ENCODE measurements at places on chromosomes 11 and 22.
A peak's percentile ranks its signal among the peaks of the same experiment; 100 is the strongest.

DNA sequence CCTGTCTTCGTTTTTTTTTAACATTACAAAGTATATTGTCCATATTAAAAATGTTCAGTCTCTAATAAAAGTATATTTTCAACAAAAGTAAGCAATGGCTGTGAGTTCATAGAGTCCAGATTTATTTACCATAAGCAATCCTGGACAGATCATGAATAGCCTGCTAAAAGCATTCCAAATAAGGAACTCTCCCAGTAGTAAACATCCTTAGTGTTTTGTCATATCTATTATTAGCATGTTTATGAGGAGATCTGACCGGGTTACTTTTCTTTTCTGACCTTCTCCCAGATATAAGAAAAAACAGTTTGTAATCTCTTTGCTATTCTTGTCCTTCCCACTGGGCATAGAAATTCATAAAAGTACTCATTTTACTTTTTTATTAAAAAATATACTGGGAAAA is 403.9 kb upstream of the ANO3 start:
- DNase-seq = no peak

DNA sequence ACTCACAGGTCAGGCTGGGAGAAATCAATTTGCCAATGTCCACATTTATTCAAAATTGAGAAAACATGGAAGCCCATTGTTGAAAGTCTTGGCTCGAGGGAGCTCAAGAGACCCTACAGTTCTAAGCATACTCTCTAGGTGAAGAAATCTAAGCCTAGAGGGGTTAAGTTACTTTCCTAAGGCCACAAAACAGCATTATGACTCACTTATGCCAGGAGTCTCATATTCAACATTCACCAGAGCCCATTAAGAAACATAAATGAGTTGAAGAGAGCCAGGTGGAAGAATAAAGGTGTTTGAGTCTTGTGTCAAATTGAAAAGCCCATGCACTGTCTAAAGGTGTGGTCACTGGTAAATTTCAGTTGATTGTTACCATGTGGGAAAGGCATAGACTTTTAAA is 108.1 kb downstream of the INSC start:
- no peak for DNase-seq

GRCh38 chr11:100825626-100826025 is 138.5 kb downstream of the ARHGAP42 start:
- peak; percentile 19 for DNase-seq

DNA sequence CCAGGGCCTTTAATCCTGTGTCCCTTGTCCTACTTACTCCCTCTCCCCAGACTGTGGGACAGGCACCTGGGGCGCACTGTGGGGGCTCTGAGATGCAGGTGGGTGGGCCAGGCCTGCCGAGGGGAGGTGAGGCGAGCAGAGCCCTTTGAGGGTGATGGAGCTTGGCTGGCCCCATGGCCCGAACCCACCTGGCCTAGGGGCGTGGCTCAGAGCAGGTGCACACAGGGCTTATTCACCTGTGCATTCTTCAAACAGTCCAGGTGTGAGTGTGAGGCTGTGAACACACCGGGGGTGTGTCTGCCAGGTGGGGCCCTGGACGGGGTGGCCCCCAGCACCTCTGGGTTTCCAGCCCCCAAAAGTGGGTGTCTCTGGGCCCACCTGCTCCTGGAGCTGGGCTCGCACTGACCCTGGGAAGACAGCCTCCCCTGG is 9.0 kb upstream of the MUC5AC start:
- DNase-seq = no peak

DNA sequence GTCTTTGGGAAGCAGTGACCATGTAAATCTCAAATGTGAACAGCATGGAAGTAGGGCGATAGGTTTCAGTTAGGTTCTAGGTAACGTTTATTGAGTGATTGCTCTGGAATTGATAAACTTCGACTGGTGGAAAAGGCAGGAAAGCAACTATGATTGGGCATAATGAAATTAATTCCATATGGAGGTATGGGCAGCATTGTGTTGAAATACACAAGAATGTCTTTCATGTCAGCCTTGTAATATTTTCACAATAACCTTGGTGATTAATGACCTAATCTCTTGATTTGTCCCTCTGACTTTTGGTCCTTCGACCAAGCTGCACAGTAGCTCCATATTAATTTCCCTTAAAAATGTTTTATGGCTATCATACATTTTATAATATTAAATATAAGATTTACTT is 2.8 kb downstream of the CEP57 start:
- no peak for DNase-seq

DNA sequence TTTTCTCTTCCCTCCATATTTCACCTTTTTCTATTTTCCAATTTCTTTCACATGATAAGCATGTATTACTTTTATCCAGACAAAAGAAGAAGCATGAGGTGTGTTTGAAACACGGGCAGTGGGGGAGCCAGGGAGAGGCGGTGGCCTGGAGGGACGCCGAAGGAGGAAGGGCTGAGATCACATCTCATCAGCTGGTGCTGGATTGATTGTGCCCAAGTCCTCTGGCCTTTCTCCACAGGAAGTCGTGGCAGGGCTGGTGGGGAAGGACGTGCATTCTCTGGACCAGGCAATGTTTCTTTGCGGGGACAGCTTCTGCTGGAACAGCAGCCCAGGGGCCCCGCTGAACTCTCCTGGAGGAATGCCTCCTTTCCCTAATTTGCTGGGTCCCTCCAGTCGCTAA is 82.9 kb downstream of the MIAT start:
- no peak for DNase-seq

- DNase-seq = no peak
These were observed 98.8 kb downstream of the MPPED2 start for GRCh38 chr11:30487200-30487898.

DNA sequence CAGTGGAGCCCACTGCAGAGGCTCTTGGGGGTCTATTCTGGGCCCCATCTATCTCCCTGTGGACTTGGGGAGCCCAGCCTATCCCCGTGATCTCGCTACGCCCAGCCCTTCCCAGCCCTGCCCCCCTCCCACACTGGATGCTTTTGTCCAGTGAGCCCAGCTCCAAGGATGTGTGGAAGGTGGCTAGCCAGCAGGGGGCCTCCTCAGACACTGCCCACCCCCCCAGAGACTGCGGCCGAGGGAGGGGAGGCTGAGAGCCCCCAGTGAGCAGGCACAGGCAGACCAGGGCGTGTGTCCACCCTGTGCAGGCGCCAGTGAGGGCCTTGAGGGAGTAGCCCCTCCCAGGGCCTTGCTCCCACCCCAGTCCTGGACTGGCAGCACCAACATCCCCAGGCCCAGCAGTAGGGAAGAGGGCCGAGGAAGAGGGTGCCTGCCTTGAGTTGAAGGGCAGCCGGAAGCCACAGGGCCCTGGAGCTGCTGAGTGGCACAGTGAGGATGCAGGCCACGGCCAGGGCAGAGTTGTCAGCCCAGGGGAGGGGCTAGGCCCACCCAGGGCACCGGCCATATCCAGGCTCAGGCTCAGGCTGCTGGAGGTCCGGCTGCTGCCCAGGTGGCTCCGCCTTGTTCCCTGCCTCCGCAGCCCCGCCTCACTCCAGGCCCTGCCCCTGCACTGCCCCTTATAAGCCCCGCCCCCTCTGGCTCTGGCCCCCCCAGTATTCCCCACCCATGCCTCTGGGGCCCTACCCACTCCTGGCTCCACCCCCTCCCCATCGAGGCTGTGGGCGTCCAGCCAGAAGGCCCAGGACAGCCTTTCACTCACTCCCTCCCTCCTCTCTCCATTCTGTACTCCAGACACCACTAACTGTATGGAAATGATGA is 28.0 kb downstream of the MOB2 start:
- DNase-seq = peak; percentile 55

DNA sequence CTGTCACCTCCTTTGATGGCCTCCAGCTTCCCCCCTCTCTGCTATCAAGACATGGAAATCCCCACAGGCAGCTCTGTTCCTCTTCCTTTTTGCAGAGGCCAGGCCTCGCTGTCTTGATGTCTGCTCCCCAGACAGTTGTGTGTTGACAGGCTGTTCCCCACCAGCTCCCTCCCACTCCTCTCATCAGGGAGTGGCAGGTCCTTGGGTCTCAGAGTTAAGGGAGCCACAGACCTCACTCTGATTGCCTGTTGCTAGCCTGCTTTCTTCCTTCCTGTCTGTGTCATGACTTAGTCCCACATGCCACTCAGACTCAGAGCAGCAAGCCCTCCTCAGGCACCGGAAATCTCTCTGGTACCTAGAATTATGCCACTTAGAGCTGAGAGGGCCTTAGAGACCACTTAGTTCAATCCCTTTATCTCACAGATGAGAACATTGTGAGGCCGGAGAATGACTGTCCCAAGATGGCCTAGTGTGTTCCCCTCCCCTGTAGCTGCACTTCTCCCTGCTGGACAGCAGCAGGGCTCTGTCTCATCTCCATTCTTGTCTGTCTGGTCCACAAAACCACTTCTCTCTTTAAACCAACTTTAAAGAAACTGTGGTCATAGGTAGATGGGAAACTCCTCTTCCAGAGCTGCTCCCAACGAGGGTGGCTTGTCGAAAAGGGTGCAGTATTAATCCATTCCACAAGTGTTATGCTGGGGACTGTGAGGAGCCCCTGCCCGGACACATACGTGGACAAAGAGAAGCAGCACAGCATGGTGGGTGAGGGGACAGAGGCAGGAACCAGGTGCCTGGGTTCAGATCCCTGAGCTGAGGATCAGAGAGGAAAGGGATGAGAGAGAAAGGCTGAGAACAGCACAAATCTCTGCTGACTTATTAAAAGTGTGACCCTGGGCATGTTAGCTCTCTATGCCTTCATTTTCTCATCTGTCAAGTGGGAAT is 4.2 kb downstream of the AMPD3 start:
- no peak for DNase-seq

DNA sequence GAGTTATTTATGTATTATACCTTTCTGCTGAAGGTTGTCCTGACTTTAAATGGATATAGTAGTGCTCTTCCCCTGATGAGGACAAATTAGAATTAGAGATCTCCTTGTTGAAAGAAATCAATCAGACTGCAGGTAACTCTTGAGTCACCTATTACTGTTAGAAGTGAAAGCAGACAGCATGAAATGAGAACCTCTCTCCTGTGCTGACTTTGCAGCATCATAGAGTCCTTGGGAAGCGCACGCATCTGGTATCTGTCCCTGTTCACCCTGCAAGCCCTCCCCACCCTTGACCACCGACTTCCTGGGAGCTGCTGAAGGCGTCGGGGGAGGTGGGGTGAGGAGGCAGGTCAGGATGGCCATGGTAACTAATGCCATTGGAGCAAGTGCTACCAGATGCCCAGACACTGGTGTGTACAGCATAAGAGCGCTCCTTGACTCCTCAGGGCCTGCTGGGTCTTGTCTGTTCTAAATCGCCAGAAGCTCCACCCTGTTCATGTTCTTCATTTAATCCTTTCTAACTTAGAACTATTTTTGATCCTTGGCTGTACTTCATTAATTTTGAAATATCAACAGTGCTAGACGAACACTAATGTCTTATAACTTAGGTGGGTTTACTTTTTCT is 143.9 kb downstream of the WNT7B start:
- peak; percentile 2 for DNase-seq
